Central memory CD4-positive, alpha-beta T cell (primary cell): ENCODE measurements at places on chromosomes 12 and 14.

- DNase-seq, result no peak
These were observed 275.4 kb downstream of the SOX5 start for GRCh38 chr12:23674064-23674463.

GRCh38 chr12:27651201-27651600 is 45.0 kb upstream of the REP15 start:
- no peak for DNase-seq

- no peak for DNase-seq
These were observed 161.0 kb upstream of the CRY1 start for GRCh38 chr12:107254258-107254856.

GRCh38 chr12:27304856-27305255 is 27.8 kb upstream of the BMAL2 start:
- DNase-seq, result no peak

DNA sequence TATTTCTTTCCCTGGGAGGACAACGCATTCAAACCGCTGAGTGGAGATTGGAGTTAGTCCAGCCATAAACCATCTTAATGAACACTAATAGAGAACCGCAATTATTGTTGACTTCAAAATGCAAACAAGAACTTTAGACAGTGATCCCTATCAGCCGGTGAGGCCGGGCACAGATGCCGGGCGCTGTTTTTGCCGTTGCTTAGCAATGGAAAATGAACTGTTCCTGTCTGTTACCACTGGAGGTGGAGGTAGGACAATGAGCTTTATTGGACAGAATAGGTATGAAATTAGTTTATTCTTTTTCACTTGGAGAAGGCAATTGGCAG is 216.8 kb downstream of the TTC8 start:
- DNase-seq, result no peak

- DNase-seq, result no peak
These were observed 256.9 kb upstream of the RGS6 start for GRCh38 chr14:71675126-71675899.

DNA sequence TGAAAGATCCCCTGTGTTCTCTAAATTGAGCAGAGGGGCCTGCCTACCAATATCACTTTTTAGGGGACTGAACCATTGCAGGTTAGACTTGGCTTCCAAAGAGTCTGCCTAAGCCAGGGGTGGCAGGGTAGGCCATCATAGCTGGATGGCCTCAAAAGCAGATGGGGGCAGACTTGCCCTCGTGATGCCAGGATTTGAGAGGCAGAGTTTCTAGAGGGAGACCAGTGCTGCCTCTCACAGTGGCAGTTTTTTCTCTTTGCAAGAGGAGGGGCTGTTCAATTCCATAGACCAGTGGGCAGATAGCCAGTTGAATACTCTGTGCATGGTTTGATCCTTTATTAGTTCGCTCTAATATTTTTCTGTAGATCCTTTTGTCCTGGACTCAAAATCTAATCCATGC is 23.8 kb upstream of the SMCO2 start:
- no peak for DNase-seq

DNA sequence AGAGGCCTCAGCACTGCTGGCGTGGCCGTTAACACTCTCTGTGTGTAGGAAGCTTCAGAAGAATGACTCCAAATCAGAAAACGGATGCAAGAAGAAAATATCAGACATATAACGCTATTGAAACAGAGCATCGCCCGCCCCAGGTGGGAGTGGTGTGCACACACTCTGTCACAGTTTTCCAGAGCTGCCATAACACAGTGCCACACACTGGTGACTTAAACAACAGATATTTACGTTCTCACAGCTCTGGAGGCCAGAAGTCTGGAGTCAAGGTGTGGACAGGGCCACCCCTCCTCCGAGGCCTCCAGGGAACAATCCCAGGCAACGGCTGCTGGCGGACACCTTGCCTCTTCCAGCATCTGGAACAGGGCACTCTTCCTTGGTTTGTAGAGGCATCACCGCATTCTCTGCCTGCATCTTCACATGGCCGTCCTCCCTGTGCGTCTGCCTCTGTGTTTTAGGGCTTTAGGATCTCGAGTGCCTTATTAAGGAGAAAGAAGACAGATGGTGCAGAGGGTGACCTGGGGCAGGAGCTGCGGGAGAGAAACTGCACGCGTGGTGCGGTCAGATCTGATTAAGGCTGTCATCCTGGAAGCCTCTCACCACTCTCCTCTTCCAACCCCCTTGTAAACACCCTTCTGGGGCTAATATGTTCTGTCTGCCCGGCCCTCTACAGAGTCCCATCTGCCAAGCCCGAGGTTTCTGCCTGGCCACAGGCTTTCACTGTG is 141.0 kb downstream of the SLC15A4 start:
- DNase-seq, result no peak

DNA sequence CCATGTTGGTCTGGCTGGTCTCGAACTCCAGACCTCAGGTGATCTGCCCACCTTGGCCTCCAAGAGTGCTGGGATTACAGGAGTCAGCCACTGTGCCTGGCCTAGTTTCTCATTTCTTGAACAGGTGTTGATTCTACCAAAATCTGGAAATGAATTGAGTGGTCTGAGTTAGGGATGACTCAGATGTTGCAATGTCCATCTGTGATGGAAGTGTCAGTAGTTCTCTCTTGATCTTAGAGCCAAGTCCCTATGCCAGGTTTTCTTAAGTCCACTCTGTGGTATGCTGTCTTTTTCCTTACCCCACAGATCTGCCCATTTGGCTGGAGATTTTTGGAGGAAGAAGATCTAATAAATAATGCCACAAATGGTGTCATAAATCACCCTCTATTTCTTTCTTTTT is 12.6 kb downstream of the SNAPC1 start:
- no peak for DNase-seq

- no peak for DNase-seq
These were observed 452.4 kb downstream of the TMEM121 start for GRCh38 chr14:105978618-105979295.

- no peak for DNase-seq
These were observed 858 bp downstream of the SLC35F4 start for GRCh38 chr14:57865066-57865402.

GRCh38 chr14:74324931-74325361 is 22.2 kb upstream of the ABCD4 start:
- no peak for DNase-seq

DNA sequence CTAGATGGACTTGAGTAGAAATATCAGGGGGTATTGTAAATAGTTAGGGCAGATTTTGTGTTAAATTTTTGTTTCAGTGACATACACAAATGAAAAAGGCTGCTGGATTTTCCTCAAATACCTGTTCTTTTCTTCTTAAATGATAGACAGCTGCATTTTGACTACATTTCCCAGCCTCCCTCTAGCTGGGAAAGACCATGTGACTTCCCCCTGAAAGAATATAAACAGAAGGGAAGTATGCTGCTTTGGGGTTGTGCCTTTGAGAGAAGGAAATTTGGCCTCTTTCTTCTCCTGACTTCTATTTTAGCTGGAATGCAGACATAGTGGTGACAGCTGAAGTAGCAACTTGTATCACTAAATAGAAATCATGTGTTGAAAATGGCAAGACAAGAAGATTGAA is 476.1 kb upstream of the SYT1 start:
- no peak for DNase-seq

DNA sequence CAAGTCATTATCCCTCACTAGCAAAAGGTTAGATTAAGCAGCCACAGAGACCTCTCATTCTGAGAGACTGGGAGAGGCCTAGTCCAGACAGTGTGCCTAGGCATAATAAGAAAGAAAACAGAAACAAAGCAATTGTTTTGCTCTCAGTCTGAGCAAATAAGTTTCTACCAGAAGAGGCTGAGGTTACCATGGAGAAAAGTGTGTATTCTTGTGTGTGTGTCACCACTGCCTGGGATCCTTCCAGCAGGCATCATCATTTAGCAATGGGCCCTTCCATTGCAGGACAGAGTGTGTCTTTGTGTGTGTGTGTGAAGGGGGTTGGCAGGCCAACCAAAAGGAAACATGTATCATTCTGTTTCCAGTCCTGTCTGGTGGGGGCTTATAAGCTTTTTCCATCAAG is 3.7 kb downstream of the EFS start:
- no peak for DNase-seq

DNA sequence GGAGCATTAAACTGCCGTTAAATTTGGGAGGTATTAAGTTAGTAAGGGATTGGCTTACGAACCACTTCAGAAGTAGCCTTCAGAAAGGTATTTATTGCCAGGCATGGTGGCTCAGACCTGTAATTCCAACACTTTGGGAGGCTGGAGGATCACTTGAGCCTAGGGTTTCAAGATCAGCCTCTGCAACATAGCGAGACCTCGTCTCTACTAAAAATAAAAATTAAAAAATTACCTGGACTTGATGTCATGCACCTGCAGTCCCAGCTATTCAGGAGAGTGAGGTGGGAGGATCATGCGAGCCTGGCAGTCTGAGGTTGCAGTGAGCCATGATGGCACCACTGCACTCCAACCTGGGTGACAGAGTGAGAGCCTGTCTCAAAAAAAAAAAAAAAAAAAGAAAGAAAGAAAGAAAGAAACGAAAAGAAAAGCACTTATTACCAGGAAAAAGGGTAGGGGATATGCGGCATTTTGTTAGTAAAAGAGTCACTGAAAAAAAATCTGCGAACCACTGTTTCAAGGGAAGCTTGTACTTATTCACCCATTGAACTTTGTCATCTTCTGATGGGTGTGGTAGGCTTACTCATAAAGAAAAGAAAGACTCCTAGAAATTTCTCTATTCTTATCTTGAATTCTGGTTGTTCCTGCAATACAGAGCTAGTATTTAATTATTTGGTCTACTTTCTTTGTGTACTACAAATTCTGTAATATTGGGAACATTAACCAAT is 33.6 kb upstream of the PLEKHA5 start:
- no peak for DNase-seq

GRCh38 chr12:128753438-128753837 is 70.3 kb downstream of the SLC15A4 start:
- no peak for DNase-seq
